ENCODE measurements at places on chromosomes 5 and 9. TPM values are rescaled to one million over a fixed set of nuclear protein-coding genes. Genes with fewer than 3 reads are reported as not detected.

DNA sequence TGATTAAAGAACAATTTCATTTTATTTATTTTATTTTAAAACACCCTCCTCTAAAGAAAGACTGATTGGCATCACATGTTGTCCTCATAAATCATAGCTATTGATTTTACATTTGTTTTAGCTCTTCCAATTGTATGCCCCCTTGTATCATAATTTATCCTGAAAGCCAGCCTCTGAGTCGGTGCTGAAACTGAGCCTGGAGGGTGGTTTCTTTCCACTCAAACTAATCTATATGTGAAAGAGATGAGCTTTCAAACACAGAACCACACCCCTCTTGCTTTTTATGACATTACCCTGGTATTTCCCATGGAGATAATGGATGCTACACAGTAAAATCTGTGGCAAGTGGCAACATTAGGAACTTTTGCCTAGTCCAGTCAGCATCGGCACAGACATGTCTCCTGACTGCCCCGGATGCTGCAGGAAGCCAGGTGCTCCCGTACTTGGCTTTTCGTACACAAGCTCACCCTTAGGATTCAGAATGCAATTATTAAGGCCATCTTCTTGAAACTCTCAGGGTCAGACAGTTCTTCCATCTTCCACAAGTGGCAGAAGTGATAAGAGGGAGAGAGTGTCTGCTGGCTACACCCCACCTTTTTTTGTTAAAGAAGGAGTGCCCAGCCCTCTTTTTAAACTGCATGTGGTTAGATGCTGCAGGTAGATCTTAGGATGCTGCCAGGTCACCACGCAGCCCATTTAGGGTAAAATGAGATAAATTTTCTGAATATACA is 91.1 kb downstream of the SNCAIP start:
- no peak for DNase-seq
- no peaks in the 10 kb centered on the region for H3K4me1 ChIP-seq
- no peaks in the 10 kb centered on the region for H3K36me3 ChIP-seq

The RARS1 gene
- 41.1 TPM for total RNA-seq

The GADD45G gene
- total RNA-seq, result 11.4 TPM

DNA sequence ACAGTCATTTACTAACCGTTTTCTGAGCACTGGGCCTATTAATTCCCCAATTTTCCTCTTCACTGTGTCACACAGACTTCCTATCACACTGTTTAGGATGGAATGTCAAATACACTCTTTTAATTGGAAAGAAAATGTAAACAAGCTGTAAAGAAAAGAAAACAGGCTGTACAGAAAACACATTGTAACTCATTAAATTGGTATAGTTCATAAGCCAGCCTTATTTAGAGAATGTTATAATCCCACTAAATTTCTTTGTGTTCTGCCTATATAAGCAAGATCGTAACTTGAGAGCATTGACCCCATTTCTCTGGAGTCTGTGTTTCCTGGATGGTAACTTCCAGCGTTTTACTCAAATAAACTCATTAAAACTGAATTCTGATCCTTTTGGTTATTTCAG is 46.5 kb downstream of the TARS1 start:
- H3K27me3 ChIP-seq, result no peaks in the 10 kb centered on the region
- no peaks in the 10 kb centered on the region for H3K36me3 ChIP-seq
- H3K4me1 ChIP-seq, result no peaks in the 10 kb centered on the region
- DNase-seq, result no peak
- no peak overlapping the region for H3K4me3 ChIP-seq

DNA sequence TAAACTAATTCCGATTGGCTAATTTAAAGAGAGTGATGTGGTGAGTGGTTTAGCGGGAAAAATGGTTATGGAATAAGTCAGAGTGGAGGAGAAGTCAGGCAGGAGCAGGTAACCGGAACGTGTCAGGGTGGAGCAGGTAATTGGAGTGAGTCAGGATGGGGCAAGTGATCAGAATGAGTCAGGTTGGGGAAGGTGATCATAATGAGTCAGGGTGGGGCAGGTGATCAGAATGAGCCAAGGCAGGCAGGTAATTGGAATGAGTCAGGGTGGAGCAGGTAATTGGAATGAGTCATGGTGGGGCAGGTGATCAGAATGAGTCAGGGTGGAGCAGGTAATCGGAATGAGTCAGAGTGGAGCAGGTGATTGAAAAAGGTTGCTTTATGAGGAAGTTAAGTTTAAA is 101.4 kb downstream of the TMEM167A start:
- no peak overlapping the region for H3K27ac ChIP-seq
- H3K27me3 ChIP-seq, result no peaks in the 10 kb centered on the region
- no peak overlapping the region for H3K4me3 ChIP-seq
- H3K4me1 ChIP-seq, result no peaks in the 10 kb centered on the region

GRCh38 chr5:105132581-105132980 is 1570.0 kb upstream of the NUDT12 start:
- no peak for DNase-seq
- no peaks in the 10 kb centered on the region for H3K27me3 ChIP-seq
- H3K4me1 ChIP-seq, result no peaks in the 10 kb centered on the region
- H3K36me3 ChIP-seq, result no peaks in the 10 kb centered on the region
- H3K27ac ChIP-seq, result no peak overlapping the region
- H3K4me3 ChIP-seq, result no peak overlapping the region

The FAM78A gene
- 1.5 TPM for total RNA-seq

The FSTL4 gene
- 0.62 TPM for total RNA-seq

The SLC2A8 gene
- 20.3 TPM for total RNA-seq

DNA sequence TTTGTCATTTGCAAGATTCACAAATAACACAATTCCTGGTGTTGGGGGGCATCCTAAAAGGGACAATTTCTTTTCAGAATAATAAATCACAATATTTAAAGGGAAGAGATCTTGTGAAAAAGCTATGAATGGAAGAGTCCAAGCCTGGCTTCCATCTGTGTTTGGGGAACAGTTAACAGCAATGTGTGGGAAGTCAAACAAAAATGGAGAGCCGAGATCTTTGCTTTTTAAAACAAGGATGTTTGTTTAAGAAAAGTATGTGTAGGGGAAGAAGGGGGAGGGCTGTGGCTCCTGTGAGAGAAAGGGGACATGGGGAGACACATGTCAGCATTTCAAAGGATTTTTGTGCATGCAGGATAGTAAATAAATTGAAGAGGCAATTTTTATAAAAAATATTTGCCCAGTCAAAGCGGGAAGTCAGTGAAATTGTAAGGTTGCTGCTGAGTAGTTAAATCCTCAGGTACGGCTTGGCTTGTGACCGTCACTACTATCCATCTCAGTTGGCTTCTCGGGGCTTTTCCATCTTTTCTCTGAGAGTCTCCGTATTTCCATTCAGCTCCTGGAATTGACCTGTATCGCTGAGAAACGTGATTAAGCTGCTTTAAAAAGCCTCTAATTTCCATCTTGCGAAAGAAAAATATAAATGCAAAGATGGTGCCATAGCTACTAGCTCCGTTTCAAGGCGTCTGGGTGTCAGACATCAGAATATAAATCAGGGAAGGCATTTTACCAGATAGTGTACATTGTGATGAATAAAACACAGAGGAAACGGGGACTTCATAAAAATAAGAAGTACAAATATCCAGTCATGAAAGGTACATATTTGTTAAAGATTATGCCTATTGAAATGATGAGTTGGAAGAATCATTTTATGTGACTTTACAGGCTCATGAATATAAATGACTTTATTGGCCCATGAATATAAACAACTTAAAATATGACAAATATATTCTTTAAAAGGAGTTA is 52.9 kb upstream of the VCAN start:
- no peaks in the 10 kb centered on the region for H3K4me1 ChIP-seq
- H3K27ac ChIP-seq, result no peak overlapping the region
- H3K36me3 ChIP-seq, result no peaks in the 10 kb centered on the region

The PTGES gene
- total RNA-seq, result not detected

DNA sequence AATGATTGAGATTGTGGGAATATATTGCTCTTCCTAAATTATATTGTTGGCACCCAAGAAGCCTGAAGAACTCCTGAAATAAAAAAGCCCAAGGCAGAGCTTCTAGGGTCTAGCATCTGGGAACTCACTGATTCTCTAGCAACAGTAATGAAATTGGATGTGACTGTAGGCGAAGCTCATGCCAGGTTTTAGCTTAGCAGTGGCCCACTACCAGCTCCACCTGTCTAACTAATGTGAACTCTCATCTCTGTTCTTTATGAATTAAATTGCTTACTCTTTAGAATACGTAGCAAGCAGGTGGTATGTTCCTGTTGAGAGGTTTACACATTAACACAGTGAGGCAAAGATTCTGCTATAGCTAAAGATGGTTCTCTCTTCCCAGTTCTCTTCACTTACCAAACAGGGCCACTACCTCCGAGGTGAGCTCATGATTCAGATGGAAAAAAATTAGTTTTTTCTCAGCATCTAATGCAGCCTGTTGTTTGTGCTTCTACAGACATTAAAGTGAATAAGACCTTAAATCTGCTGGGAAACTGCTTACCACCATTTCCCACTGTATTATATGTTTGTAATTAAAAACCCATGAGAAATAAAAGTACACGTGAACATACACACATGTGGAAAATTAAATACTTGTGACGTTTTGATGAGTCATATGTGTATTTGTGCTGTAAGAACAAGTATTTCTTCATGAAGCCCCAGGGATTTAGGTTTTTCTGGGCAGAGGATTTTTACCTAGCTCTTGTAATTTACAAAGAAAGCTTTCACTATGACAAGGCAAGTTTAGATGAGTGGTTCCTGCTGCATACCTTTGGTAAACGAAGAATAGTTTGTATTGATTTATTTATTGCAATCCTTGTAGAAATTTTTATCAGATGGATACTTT is 360.1 kb downstream of the KDM4C start:
- no peak overlapping the region for H3K27ac ChIP-seq
- no peaks in the 10 kb centered on the region for H3K36me3 ChIP-seq
- no peaks in the 10 kb centered on the region for H3K27me3 ChIP-seq
- no peak overlapping the region for H3K4me3 ChIP-seq

The LHX3 gene
- not detected for total RNA-seq

DNA sequence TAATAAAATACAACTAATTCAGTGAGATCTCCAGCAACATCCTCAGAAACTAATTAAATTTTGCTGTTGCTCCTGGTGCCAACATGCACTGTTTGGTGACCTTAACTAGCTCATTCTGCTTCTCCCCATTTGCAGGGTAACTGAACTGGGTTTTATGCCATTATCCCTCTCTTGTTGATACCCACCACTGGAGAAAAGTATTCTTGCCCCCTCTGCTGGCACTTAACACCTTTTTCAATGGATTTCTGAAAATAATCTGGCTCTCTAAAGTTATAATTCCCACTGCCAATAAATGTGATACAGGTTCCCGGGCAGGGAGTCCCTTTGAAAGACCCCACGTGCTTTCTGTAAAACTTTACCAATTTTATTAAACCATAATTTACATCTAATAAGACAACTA is 394.3 kb downstream of the OSTF1 start:
- no peak overlapping the region for H3K27ac ChIP-seq
- no peaks in the 10 kb centered on the region for H3K4me1 ChIP-seq
- no peak overlapping the region for H3K4me3 ChIP-seq
- H3K27me3 ChIP-seq, result no peaks in the 10 kb centered on the region
- DNase-seq, result no peak
- H3K36me3 ChIP-seq, result no peaks in the 10 kb centered on the region

DNA sequence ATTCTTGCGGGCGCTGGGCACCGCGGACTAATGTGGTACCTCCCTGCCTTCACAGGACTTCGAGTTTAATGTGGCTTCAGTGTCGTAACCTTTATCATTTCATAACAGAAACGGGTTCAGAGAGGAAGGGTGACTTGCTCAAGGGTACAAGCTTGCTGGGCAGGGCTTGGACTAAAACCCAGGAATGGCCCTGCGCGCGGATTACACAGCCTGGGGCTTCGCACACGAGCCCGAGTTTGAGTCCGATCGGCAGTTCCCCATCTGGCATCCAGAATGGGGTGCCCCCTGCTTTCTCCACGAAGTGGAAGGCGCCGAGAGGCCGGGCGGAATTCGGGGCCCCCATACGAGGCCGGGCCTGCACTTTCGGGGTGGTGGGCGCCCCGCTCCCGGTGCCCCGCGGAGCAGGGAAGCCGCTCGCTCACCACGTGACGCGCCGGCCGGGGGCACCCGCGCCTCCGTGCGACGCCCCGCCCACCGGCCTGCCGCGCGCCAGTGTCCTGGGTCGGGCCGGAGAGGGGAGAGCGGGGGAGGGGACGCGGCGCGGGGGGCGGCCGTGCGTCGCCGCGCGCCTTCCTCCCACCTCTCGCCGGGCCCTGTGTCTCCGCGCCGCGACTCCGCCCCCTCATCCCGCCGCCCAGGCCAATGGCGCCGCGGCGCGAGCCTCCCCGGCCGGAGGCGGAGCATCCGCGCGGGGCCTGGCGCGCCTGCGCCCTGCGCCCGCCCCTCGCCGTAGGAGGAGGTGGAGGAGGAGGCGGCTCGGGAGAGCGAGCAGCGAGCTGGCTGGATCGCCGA is at the start of gene SET:
Gene SET, plus strand, starts transcription at position 722 of the 792 bp plus-strand sequence. CDS start 361 bp downstream, outside the sequence.
- H3K36me3 ChIP-seq, result peaks cover 24% of the 10 kb centered on the region
- H3K27ac ChIP-seq, result peak within 1 kb of the TSS; percentile 96
- peak; percentile 97 for DNase-seq

DNA sequence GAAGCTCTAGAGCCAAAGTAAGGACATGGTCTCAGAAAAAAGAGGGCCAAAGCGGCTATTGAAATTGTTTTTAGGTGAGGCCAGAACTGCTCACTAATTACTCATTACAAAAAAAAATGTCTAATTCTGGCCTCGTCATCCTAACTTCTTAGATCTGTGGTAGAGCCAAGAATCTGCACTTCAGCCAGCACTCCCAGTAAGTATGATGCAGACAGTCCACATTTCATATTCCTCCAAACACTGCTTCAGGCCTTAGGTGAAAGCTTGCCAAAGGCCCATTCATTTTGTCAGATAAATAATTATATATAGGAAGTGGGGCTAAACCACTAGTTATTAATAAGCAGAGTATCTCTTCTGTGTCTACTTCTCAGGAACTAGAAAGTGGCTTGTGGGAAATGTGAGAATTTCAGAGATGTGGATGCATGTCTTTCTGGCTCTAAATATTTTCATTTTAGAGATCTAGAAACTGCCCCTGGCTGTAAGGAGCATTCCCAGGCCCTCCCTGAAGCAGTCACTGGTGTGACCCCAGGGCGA is 554.0 kb downstream of the TLE4 start:
- H3K36me3 ChIP-seq, result no peaks in the 10 kb centered on the region
- DNase-seq, result no peak
- no peak overlapping the region for H3K4me3 ChIP-seq
- no peak overlapping the region for H3K27ac ChIP-seq
- no peaks in the 10 kb centered on the region for H3K27me3 ChIP-seq

DNA sequence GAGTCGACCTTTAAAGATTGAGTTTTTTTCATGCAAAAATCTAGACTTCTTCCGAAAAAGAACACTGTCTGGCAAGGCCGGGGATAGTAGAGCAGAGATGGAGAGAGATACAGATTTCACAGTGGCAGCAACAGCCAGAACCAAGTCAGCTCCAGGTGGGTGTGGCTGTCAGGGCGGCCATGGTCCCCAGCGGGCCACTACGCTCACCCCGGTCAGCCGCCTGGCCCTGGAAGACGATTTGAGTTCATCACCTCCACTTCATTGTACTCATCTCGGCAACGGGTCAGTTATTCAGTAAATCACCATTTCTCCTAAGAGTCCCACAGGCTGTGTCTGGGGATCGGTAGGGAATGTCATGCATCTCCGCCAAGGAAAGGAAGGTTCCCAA is 53.0 kb downstream of the ZNF354C start:
- no peak for DNase-seq
- no peaks in the 10 kb centered on the region for H3K4me1 ChIP-seq
- no peak overlapping the region for H3K27ac ChIP-seq
- no peak overlapping the region for H3K4me3 ChIP-seq
